ENCODE measurements at places on chromosomes 16 and 17.

- DNase-seq = peak; percentile 66
These were observed 10.6 kb downstream of the CALCOCO2 start for GRCh38 chr17:48841395-48841831.

DNA sequence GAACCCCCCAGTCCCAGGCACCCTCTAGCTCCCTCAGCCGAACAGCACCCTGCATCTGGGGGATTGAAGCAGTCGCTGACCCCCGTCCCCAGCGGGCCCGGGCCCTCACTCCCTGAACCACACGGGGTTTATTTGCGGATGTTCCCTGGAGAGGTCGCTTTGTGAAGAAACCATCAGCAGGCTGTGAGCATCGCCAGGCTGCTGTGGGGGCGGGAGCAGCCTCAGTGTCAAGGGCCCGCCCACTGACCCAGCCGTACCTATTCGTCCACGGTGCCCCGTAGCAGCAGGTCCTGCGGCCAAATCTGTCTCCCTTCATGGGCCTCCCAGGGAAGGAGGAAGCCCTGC is 6.4 kb upstream of the RAB40C start:
- DNase-seq = no peak

DNA sequence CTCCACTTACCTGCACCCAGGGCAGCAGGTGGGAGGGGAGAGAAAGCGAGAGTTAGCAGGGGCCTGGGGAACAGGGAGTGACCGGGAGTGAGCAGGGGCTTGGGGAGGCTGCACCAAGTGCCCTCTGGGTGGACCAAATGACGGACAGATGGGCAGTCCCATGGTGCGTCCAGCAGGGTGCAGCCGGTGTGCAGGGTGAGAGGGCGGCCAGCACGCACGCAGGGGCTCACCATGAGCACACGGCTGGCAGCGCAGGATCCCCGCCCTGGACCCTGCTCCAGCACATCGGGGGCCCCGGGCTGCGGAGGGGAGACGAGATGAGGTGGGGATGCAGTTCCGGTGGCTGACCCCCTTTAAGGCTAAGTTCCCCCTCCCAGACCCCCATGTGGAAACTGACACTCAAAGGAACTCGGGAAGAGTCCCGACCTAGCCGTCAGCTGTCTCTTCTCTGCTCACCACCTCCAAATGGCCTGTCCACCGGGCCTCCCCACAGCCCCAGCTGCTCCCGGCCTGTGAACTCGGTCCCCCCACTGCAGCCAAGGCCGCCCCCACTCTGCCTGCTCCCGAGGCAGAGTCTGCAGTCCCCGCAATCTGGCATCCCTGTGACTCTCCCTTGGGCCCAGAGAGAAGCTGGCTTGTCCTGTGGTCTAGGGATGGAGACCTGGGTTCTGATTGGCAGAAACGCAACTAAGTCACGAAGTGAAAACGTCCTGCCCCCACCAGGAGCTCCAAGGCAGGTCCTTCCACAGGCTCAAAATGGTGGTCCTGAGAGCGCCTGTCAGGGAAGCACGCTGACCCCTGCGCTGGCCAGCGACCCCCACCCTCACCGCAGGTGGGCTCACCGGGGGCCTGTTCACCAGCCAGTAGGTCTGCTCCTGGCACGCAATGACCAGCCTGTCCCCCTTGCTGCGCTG is 2.9 kb downstream of the RGS11 start:
- DNase-seq = no peak

- DNase-seq = no peak
These were observed 138.6 kb upstream of the SDK2 start for GRCh38 chr17:73782641-73783381.

DNA sequence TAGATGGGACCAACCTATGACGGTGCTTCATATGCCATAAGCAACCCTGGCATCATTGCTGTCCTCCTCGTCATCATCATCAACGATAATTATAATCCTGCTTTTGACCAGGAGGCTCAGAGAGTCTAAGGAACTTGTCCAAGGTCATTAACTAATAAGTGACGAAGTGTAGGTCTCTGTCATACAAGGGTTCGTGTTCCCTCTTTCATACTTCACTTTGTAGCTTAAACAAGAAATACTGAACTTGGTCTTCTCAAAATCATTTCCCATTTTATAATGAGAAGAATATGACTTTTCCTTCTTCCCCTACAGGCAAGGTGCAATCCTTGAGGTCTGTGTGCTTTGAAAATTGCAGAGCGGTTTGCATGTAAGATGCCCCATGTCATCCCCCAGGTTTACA is 31.2 kb upstream of the PIK3R6 start:
- no peak for DNase-seq

GRCh38 chr17:44992242-44992939 is 24.3 kb upstream of the C1QL1 start:
- DNase-seq = no peak

DNA sequence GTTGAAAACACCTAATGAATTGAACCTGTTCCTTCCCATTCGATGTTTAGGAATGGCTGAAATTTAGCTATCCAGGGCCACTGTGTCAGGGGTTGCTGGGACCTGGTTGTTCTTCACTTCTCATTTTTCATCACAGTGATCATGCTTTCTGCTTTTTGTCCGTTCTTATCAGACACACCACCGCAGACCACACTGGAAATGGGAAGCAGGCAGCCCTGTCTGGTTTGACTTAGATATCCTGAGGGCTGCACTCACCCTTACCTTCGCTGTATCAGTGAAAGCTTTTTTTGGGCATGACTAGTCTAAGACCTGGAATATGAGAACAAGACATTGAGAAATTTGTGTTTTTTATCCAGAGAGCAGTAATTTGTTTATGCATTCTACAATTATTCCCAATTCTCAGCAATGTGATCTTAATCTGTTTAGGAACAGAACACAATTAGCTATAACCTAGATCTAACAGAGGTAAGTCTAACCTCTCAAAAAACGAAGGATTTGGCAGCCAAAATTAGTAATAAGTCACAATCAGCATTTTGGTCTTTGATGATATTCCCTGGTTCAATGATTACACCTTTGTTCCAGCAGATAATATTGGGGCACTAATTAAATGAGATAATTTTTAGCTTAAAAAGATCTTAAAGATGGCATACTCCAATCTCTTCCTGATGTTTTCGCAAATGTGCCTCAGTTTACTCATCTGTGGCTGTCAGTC is 126.0 kb upstream of the GOT2 start:
- DNase-seq = no peak
